ENCODE measurements at places on chromosomes 13 and 19.

DNA sequence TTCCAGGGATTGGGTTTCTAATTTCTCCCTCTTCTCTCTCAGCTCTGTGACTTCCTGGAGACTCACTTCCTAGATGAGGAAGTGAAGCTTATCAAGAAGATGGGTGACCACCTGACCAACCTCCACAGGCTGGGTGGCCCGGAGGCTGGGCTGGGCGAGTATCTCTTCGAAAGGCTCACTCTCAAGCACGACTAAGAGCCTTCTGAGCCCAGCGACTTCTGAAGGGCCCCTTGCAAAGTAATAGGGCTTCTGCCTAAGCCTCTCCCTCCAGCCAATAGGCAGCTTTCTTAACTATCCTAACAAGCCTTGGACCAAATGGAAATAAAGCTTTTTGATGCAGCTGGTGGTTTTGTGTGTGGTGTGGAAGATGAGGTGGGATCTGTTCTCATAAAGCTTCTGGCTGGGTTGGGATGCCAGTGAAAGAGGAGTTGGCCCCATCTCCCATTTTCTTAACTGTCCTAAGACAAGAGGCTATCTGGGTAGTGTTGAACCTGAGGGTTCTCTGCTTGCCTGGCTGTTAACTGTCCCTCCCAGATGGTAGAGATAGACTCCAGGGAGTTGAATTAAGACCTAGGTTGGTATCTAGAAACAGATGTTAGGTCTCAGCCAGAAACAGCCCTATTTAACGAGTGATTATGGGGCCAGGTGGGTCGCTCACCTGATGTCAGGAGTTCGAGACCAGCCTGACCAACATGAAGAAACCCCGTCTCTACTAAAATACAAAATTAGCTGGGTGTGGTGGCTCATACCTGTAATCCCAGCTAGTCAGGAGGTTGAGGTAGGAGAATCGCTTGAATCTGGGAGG is 1.6 kb downstream of the FTL start:
- no peak for DNase-seq

- no peak for DNase-seq
Measured at GRCh38 chr19:19463348-19464117, 51.8 kb downstream of the TSSK6 start.

DNA sequence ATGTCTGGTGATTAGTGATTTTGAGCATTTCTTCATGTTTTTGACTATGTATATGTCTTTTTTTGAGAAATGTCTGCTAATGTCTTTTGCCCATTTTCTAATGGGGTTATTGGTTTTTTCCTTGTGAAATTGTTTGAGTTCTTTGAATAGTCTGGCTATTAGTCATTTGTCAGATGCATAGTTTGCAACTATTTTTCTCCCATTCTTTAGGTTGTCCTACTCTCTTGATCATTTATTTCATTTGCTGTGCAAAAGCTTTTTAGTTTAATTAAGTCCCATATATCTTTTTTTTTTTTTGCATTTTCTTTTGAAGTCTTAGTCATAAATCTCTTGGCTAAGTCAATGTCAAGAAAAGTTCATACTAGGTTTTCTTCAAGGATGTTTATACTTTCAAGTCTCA is 449.8 kb downstream of the DACH1 start:
- no peak for DNase-seq

GRCh38 chr19:51089786-51090185 is 7.1 kb upstream of the KLK14 start:
- no peak for DNase-seq

DNA sequence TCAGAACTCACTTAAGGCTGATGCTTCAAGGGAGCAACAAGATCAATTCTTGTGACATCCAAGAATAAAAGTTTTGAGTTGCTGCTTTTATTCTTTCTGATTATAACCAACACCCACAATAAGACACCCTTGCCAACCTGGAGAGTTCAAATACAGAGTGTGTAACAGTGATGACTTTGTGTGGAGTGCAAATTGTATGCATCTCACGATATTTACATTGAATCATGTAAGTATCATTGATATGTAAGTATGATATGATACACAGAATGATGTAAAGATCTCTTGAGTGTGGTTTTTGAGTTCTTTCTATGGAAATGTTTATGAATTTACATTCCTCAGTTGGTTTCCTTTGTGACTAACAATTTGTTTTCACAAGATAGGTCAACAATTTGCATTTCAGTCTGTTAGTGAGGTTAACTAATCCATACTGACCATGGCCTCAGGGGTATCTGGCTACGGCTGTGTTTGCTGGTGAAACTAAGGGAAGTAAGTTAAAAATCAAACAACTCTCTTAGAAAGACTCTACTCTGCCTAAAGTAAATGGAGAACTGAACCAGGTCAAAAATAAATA is 12.4 kb downstream of the LHFPL6 start:
- DNase-seq, result no peak

- no peak for DNase-seq
Measured at GRCh38 chr13:83496501-83496900, 385.8 kb downstream of the SLITRK1 start.

GRCh38 chr13:38213314-38213713 is 136.3 kb upstream of the UFM1 start:
- no peak for DNase-seq

GRCh38 chr13:40662866-40663265 is 3.6 kb downstream of the FOXO1 start:
- DNase-seq, result no peak

DNA sequence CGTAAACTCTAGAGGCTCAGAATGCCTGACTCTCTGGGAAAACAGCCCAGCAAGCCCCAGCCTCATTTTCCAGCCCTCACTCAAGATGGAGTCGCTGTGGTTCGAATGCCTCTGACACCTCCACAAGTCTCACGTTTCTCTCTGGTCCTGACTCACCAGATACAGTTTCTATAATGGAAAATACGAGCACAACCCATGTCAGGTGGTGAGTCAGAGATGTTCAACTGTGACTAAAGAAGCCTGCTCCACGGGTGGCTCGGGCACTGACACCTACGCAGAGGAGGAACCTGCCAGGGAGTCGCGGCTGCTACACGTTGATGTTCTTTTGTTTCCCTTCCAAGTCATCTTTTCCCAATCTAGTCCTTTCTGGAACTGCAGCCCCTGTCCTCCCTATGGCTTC is 87.1 kb upstream of the STK24 start:
- no peak for DNase-seq

DNA sequence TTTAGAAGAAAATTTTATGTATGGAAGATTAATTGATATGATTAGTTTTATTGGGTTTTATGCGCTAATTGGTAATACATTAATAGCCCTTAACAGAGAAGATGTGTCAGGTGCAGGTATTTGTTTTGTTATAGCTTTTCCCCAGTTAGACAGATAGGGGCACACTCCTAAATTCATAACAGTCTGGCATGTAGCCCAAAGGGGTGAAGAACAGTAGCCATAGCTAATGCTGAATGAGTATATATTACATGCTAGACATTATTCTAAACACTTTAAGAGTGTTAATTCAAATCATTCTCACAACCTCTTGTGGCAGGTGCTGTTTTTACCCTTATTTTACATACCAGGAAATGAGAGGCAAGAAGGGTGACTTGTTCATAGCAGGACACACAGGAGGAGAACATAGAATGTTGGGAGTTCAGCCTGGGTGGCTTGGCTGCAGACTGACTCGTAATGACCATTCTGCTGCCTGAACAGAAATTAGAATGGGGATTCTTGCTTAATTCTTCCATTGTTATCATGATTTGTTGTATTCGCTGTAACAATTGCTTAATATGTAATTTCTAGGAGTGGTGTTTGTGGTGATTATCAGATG is 20.1 kb downstream of the PCCA start:
- DNase-seq, result no peak

GRCh38 chr13:40682449-40683240 is 16.2 kb upstream of the FOXO1 start:
- DNase-seq, result no peak

- DNase-seq, result no peak
Measured at GRCh38 chr13:100480676-100481075, 107.9 kb downstream of the GGACT start.

- DNase-seq, result no peak
Measured at GRCh38 chr13:91710733-91711132, 312.3 kb downstream of the GPC5 start.
